ENCODE measurements at places on chromosomes 1 and 21. TPM values are rescaled to one million over a fixed set of nuclear protein-coding genes. Genes with fewer than 3 reads are reported as not detected.

DNA sequence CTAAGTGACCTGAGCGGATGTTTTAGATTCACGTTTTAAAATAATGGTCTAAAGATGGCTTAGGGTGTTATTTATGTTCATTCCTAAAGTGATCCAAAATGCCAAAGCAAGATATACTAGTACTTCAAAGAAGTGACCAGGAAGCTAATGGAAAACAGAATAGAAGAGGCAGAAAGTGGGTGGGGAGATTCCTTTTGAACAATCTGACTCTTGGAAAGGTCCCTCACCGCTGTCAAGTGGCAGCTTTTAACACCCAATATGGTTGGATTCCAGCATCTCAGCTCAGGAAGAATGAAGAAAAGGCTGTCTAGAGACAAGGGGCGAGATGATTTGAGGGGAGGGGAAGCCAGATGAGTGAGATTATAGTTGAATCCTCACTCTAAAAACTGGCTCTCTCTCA lies 90.3 kb downstream of the SCMH1 start:
- DNase-seq = no peak

DNA sequence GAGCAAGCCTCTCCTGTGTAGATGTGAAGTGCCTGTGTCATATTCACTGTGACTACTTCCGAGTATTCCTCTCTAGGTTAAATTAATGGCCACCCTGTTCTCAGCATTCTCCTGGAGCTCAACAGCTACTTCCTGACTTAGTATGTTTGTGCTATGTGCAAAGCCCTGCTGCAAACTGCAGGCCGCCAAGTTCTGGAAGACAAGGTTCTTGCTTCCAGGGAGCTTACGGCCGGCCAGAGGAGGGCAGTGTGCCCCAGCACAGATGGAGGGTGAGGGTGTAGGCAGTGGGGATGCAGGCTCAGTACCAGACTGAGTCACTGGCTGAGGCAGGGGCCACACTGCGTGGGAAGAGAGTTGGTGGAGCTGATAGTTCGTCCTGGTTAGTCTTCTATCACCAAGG lies 43.2 kb downstream of the ELK4 start:
- no peak for DNase-seq

DNA sequence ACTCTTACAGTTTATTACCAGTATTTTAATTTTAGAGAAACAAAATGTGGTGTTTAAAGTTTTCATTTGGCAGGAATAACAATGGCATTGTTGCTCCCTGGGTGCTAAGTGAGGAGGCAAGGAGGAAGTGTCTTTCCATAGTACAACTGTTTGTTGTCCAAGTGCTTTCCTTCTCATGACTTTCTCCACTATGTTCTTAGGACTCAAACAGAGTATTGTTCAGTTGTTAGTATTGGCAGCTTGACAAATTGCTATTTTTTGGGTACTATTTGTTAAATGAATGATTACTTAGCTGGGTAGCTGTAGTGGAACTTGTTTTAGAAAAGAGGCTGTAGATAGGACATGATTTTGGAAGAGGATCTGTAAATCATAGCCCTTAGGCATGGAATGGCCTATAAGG lies 7.5 kb downstream of the OTUD3 start:
- no peak for DNase-seq

DNA sequence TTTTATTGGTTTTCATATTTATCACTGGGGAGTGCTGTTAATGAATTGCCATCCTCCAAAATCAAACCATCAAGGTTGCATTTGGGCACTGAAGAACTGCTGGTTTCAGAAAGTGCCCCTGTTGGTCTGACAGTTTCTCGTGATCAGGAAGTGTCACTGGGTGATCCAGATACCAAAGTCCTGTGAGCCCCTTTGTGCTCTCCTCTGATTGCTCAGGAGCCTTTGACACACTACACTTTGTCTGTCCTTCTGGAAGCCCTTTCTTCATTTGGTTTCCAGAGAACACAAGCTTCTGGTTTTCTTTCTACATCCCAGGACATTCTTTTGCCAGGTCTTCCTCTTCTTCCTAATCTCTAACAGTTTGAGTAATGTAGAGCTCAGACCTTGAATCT lies 165.8 kb upstream of the PROX1 start:
- DNase-seq = no peak

DNA sequence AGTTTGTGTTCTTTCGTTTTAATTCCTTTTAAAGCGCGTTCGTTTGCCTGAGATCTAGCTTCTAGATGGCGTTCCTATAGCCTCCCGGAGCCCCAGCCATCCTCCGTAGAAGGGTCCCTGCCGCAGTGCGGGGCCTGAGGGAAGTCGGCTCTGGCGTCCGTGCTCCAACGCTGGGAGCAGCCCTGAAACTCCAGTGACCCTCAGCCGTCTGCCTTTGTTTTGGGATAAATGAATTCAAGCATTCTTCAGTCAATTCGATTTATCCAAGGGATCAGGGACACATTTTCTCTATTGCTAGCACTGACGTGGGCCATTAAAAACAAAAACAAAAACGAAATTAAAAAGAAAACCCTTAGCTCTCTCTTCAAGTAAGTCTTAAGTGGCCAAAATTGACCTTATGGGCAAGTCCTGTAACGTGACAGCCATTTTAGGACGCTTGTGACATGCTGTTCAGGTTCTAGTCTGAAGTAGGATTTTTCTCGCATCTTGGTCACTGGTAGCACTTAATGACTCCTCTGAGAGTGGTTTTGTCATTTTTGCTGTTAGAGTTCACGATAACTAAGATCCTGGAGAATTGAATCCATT lies 742 bp upstream of the HSPA13 start:
- no peak for DNase-seq

GJA9 gene
- total RNA-seq = not detected

PIK3C2B gene
- 156 TPM for total RNA-seq

SAMD11 gene
- 46.2 TPM for total RNA-seq

PTPRC gene
- not detected for total RNA-seq
